ENCODE measurements at places on chromosomes 6 and 20.

- DNase-seq, result no peak
Observed at GRCh38 chr6:112253498-112253840, 898 bp downstream of the LAMA4 start.

DNA sequence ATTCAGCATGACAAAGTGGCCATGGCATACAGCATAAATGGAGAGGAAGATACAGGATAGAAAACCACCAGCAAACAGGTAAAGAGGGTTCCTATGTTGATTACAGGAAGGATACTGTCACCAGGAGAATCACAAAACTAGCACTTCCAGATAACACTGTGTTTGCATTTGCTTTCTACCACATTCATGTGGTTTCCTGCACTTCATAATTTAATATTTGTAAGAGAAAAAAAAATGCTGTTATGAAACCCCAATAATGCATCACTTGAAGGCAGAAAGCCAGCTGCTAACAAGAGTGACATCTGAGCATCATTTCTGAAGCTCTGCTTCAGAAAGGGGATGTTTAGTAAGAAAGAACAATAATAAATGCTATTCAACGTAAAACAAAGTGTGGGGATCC lies 106.6 kb downstream of the ATXN1 start:
- DNase-seq, result no peak

DNA sequence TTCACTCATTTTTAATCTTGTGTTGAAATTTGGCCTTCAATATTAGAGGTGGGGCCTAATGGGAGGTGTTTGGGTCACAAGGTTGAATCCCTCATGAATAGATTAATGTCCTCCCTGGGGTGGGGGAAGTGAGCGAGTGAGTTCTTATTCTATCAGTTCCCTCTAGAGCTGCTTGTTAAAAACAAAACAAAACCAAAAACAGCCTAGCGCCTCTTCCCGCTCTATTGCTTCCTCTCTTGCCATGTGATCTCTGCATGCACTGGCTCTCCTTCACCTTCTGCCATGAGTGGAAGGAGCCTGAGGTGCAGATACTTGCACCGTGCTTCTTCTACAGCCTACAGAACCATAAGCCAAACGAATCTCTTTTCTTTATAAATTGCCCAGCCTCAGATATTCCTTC lies 89.6 kb upstream of the SLC35F1 start:
- no peak for DNase-seq

GRCh38 chr20:44594730-44595129 lies 12.4 kb downstream of the PKIG start:
- DNase-seq, result no peak

DNA sequence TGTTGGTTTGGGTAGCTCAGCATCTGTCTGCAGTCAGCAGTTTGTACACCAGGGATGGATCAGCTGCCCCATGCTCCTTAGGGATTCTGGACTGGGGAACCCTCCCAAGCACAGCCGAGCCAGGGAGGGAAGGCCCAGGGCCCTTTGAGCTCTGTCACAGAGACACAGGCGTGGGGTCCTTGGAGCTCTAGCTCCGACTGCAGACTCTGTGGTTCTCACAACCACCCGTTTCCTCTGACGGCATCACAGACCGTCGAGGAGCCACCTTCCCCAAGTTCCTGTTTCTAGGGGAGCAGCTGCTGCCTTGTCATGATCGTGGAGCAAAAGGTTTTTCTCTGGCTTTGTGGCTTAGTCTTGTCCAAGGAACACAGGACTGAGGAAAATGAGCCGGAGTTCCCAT lies at the start of gene SLA2:
SLA2 (minus strand) TSS at position 199 of the 400 bp plus-strand sequence. CDS start 4,861 bp downstream, outside the sequence.
- peak; percentile 45 for DNase-seq

DNA sequence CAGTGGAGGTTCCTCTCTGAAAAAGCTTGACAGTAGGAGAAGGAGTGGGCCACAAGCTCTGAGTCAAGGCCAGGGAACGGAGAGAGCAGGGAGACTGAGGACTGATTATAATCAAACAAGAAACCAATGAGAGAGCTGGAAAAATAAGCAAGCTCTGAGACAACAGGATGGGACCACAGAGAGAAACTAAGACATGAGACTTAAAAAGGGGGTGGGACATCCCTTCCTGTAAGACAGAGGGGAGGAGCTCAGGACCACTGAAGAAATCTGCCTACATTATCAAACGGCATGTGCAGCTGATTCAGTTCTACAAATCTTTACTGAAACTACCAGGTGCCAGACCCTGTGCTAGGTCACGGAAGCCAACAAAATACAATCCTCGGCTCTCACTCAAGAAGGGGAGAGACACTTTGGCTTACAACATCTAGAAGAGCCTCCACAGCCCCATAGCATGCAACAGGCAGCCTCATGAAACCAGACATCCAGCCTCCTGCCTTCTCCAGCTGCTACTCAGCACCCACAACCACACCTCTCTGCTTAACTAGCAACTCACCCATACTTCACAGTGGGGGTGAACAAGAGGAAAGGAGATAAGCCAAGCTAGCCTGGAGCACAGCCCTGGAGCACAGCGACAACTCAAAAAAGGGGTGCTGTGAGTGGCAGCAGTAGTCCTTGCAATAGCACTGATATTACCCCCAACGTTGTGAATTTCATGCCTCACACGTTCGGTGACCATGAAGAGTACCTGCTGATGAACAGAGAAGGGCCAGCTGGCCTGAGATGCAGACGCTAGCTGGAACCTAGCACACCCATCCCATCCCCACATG lies 39.1 kb upstream of the ANKRD60 start:
- no peak for DNase-seq

- DNase-seq, result no peak
Observed at GRCh38 chr20:59721386-59721785, 117.0 kb downstream of the PHACTR3 start.

DNA sequence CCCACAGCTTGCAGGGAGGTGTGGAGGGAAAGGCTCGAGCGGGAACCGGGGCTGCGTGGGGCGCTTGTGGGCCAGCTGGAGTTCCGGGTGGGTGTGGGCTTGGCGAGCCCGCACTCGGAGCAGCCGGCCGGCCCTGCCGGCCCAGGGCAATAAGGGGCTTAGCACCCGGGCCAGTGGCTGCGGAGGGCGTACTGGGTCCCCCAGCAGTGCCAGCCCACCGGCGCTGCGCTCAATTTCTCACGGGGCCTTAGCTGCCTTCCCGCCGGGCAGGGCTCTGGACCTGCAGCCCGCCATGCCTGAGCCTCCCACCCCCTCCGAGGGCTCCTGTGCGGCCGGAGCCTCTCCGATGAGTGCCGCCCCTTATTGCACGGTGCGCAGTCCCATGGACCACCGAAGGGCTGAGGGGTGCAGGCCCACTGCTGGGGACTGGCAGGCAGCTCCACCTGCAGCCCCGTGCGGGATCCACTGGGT lies 1242.2 kb upstream of the EYS start:
- DNase-seq, result no peak

GRCh38 chr6:121497970-121498375 lies 62.5 kb downstream of the GJA1 start:
- no peak for DNase-seq

DNA sequence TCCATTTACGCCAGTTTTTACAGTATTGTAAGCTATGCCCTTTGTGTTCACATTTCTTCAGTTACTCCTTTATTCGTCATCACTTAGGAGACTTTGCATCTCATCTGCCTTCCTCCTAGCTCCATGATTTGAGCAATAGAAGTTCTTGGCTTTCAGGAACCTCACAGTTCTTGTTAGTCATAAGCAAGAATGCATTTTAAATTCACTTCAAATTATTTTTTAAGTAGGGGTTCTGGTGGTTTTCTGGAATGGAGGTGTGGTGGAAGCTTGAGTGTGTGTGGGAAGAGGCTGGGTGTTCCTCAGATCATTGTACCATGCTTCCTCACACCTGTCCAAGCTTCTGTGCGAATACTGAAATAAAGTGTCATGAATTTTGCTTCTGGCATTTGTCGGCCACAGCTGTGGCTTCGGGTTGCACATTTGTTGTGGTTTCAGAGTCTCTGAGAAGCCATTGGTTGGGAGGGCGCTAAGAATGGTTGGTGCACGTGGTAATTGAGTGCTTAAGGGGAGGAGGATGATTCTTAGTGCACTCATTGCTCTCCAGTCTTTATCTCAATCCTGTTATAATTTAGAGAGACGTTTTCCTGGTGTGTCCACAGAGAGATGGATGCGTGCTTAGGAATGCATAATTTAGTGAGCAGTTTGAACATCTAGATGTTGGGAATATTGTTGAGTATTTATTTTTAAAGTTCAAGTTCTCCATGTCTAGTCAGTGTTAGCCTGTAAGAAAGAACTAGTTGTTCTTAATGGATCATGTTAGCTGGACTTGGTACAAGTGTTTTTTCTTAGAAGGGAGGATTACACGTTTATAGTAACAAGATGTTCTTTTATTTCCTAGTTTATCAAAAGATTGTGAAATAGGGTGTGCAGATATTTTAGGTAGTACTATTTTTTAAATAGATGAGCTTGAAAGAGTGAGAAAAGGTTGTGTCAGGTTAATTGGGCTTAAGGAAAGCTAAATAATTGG lies 31.9 kb downstream of the FOXO3 start:
- DNase-seq, result peak; percentile 29

DNA sequence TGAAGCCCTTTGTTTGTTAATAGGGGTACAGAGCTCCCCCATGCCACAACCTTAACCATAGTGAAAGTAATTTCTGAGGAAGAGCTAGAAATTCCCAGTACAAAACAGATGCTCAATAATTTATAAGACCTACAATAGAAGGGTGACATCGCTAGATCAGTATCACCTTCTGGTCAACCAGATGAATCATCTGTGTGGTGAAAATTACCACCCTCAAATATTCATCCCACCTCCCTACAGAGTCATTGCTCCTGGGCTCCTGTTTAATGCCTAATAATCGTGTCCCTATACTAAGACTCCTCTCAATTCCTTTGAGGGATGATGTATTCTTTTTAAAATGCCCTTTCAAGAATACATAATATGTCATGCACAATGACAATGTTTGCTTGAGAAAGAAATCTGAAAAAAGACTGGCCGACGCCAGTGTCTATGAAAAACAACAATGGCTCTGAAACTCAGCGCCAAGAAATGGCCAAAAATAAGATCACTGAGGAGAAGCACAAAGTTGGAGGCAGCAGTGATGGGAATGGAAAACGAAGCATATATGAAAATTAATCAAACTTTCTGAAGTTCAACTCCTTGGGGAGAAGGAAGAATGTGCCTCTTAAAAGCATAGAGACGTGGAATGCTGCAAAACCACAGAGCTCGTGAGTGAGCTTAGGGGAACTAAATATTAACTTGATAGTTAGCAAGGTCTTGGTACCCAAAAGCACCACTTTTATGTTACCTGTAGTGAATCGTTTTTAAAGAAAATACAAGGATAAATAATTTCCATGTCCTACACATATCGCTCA lies 11.0 kb upstream of the ADGRF5 start:
- DNase-seq, result no peak

GRCh38 chr6:168908166-168908565 lies 345.5 kb downstream of the THBS2 start:
- no peak for DNase-seq
